ENCODE measurements at places on chromosomes 7 and 10. TPM values are rescaled to one million over a fixed set of nuclear protein-coding genes. Genes with fewer than 3 reads are reported as not detected.

Gene SH2D4B
- not detected for total RNA-seq

Gene FXYD4
- total RNA-seq = not detected

Gene AS3MT
- total RNA-seq = 4.7 TPM

Gene NOC3L
- 14.8 TPM for total RNA-seq

Gene NUTM2D
- total RNA-seq = 6.5 TPM

Gene CYP3A7
- not detected for total RNA-seq

Gene ELN
- total RNA-seq = 92.6 TPM

Gene ITIH5
- total RNA-seq = 9.9 TPM

Gene FANK1
- 1.0 TPM for total RNA-seq

Gene EPO
- 1.3 TPM for total RNA-seq

Gene TMEM196
- not detected for total RNA-seq

Gene GNGT1
- not detected for total RNA-seq

DNA sequence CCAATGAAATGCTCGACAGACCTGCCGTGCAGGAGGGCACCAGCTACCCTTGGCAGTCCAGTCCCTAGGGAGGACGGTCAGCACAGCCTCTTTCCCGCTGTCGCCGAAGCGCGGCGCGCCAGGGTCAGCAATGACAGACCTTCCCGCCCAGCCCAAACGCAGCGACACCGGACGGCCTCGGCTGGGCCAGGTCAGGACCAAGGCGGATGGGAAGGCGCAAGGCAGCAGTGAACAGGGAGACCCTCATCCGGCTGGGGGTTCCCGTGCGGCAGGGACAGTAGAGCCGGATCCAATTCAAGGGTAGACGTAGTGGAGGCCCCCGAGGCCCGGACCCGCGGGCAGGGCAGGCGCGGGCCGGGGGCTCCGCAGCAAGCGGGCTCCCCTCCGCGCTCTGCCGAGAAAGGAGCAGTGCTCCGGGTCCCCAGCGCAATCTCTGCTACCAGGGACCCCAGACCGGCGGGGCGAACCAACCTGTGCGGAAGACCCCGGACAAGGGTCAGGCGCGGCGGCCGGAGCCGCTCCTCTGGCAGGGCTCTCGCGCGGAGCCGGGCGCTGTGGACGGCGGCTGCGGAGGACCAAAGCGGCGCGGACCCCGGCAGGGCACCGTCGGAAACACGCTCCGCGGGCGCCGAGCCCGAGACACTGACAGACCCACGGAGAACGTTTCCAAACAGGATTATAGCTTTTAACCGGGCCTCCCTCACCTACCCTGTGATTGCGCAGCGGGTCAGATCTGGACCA, at the start of gene SEC31B:
Gene SEC31B (minus strand): TSS at position 551 of the 741 bp plus-strand sequence. CDS start 2,909 bp downstream, outside the sequence.
- peak; percentile 36 for DNase-seq

DNA sequence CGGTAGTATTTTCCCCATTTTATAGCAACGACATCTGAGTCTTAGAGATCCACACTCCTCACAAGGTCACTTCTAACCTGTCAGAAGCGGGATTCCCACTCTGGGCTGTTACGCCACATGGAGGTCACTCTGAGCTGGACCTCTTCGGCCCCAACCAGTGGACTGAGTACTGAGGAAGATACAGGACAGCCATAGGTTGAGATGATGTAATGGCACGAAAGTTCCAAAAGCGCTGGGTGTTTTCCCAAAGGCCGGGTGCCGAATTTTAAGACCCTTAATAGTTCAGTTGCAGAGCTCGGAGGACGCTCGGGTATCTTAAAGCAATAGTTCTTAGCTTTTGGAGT, 699 bp downstream of the GHITM start:
- peak; percentile 13 for DNase-seq

DNA sequence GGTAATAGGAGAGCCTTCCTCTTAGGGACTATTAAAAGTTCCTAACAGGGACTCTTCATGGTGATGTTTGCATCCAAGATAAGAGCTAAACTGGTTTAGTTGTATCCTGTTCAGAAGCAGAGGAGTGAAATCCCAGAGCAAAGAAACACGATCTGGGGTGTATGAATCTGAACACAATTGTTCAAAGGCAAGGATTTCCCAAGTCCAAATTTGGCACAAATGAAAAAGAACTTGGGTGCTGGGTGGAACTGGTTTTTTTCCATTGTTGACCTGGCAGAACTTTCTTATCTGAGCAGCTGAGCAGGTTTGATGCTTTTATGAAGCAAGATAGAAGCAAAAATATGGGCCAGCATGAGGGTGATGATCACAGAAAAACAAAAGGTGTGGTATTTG, 6.0 kb downstream of the AGFG2 start:
- DNase-seq = no peak

GRCh38 chr10:63582690-63583089, 61.5 kb downstream of the REEP3 start:
- no peak for DNase-seq

DNA sequence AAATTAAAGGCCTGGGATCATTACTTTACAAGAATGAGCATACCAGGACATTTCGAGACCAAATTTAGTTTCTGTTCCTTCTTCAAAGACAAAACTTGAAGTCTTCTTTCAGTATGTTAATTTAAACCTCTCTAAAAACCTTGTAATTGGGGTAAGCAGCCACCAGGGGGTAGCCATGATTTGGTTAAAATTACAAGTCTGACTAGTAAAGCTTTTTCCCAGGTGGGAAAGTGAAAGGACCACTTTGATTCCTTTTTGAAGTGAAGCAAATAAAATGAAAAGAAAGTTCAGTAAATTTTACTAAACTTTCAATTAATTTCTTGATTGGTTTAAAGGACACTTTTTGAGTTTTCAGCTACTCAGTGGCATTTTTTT, 294.3 kb downstream of the BBS9 start:
- DNase-seq = no peak

- DNase-seq = no peak
Observed at GRCh38 chr7:13016036-13016581, 328.7 kb downstream of the ARL4A start.

GRCh38 chr7:84216472-84216871, 21.9 kb upstream of the SEMA3A start:
- no peak for DNase-seq

DNA sequence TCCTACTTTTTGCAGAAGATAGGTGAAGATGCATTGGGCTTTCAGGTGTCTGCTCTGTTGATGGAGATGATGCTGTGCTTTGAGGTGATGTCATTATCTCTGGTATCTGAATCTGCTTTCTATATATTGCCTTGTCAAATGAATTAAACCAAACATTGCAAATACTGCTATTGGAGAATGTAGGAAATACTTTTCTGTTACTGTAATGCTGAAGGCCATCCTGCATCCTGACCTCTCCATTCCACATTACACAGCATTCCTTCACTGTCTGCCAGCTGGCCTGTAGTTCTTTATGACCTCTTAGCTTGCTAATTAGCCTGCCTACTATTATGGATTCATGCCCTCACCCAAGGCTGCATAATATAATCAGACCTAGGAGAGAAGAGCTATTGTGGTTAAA, 73.2 kb downstream of the VCL start:
- DNase-seq = no peak

DNA sequence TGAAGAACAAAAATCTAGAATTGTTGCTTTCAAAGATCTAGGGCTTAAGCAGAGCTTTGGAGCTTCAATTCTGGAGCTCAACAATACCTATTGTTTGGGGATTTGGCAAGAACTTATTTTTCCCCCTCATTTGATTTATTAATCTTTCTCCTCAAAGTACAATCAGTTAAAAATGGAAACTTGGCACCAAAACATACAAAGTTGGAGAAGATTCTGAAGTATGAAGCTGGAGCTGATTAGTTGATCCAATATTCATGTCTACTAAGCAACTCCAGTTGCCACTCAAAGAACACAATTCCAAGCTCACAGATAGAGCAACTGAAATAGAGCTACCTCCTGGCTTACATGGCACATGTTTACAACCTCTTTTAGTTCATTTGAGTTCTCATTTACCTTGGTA, 3.8 kb downstream of the FAM13C start:
- no peak for DNase-seq

GRCh38 chr10:99536338-99537085, 3.8 kb downstream of the NKX2-3 start:
- DNase-seq = no peak

- DNase-seq = no peak
Observed at GRCh38 chr7:12322903-12323300, 80.8 kb downstream of the VWDE start.

DNA sequence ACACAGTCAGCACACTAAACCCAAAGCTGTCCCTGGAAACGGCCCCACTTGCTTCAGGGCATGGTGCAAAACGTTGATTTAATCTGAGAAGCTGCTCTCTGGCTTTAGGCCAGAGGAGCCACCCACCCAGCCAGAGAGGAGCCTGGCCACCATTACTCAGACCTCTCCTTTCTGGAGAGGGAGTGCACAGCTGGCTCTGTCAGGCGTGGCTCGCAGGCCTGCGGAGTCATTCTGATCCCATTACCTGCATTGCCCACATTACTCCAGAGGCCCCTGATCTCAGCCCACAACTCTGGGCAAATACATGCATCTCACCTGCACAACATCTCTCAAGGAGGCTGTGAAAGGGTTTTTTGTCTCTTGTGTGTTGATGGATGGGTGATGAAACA, 370.0 kb upstream of the IGFBP3 start:
- DNase-seq = no peak

DNA sequence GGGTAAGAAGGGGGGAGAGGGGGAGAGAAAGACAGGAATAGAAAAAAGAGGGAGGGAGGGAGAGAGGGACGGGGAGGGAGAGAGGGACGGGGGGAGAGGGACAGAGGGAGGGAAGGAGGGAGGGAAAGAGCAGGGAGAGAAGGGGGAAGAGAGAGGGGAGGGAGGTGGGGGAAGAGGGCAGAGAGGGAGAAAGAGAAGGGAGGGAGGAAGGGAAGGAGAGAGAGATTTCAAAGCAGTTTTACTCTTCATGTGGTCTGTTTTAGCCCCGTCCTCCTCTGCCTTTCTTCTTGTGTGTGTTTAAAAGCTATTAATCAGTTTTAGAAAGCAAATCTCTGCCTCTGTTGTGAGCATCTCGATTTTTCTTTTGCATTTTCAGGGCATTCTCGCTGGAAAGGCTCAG, 237.0 kb downstream of the WDR37 start:
- DNase-seq = no peak

DNA sequence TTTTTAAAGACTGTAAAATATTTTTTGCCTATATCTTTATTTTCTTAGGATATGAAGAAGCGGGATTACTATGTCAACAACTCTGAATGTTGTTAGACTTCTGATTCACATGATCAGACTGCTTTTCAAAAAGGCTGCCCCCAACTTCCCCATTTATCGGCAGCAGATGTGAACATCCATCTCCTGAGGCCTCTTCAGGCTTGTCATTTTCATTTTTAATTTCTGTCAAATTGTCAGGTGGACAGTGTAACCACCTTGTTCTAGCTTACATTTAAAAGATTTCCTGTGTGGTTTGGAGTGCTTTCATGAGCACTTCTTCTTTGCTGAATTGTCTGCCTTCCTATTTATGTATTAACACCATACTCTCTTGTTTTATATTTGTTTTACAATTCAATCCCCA, 78.8 kb upstream of the GSDME start:
- DNase-seq = no peak

GRCh38 chr10:108249940-108250339, 1085.4 kb upstream of the SORCS1 start:
- DNase-seq = no peak

- no peak for DNase-seq
Observed at GRCh38 chr7:26858241-26858715, 6.1 kb downstream of the SKAP2 start.

GRCh38 chr7:26451997-26452396, 160.3 kb downstream of the SNX10 start:
- DNase-seq = no peak

- DNase-seq = no peak
Observed at GRCh38 chr7:87127019-87127418, 25.2 kb upstream of the DMTF1 start.

- no peak for DNase-seq
Observed at GRCh38 chr7:90605055-90605454, 8.9 kb downstream of the CDK14 start.

- no peak for DNase-seq
Observed at GRCh38 chr10:27399871-27400270, 104.2 kb upstream of the RAB18 start.

DNA sequence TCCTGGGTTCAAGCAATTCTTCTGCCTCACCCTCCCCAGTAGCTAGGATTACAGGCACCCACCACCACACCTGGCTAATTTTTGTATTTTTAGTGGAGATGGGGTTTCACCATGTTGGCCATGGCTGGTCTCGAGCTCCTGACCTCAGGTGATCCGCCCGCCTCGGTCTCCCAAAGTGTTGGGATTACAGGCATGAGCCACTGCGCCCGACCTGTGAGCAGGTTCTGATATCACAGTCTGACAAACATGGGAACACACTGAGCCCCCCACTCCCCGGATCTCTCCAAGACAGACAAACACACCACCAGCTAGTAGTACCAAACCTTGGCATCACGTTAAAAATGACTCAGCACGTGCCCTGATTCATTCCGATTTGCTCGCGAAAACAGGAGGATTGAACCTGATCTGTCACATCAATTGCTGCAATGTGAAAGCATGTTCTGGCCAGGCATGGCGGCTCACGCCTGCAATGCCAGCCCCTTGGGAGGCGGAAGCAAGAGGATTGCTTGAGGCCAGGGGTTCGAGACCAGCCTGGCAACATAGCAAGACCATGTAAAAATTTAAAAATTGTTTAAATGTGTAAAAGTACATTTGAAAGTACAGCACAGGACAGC, 106.5 kb downstream of the SMURF1 start:
- no peak for DNase-seq

GRCh38 chr7:40311307-40311706, 176.5 kb downstream of the SUGCT start:
- no peak for DNase-seq

DNA sequence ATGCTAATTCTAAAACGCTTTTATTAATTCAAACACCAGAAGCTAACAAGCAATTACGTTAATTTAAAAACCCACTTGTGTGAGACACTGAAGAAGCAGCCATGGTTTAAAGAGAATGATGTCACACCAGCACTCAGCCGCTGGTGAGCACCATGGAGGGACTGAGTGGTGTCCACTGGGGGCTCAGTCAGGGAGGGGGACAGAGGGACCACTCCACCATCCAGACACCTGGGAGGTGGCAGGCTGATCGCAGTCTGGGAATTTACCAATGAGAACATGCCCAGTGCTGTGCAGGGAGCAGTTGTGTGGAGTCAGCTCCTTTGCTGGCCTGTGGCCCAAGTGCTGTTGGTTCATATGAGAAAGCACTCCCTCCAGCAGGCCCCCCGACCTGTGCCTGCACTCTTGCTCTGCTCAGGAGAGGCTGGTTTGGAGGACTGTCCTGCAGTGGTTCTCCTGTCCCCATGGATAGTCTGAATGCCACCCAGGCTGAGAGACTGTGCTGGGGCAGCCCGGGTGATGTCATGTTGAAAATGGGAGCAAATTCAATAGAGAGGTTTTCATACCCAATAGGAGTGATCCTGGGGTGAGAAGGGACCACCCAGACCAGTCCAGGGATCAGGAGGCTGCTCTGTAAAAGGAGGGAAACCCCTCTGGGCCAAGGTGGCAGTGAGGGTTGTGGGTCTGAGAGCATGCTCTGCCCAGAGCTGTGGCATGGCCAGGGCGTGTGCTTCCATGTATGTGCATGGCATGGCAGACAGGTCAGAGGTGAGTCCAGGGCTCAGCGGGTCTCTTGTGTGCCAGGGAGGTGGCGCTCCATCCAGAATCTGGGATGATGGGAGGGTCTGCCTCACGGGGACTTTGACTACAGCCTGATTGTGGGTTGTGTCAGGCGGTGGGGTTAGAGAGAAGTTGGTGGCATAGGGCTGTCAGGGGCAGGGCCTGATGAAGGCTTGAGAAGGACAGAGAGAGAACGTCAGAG, 12.7 kb downstream of the ADCY1 start:
- DNase-seq = no peak

GRCh38 chr10:129122846-129123245, 344.2 kb upstream of the MGMT start:
- no peak for DNase-seq
